ENCODE measurements at places on chromosomes 7 and 10.

GRCh38 chr7:50270531-50271018 lies 33.9 kb upstream of the IKZF1 start:
- DNase-seq: no peak

- no peak for DNase-seq
Measured at GRCh38 chr7:157073335-157073734, 62.9 kb upstream of the MNX1 start.

- DNase-seq: no peak
Measured at GRCh38 chr7:141074162-141074991, 513 bp downstream of the TMEM178B start.

GRCh38 chr7:128034825-128035224 lies 3.6 kb upstream of the LRRC4 start:
- no peak for DNase-seq

- no peak for DNase-seq
Measured at GRCh38 chr10:6843481-6843881, 263.4 kb upstream of the PRKCQ start.

DNA sequence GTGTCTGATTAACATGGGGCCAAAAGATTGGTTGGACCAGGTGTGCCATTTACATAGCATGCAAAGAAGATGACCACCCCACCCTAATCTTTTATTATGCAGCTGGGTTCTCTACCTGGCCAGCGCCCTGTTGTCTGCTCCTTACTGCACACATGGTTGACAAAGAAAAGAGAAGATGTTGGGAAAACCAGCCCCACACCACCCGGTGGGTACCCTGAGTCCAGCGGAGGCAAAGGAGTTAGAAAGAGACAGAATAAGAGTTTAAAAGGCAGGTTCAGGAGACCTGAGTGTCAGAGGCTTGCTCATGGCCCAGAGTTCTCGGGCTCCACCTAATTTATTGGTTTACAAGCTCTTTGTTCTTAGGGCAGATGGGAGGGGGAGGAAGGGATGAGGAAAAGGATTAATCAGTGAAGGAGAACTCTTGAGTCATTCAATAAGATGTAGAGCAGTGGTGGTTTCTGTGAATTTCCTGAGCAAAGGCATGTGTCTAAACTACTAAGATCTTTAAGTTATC lies 24.1 kb upstream of the ABCA13 start:
- peak; percentile 50 for DNase-seq

DNA sequence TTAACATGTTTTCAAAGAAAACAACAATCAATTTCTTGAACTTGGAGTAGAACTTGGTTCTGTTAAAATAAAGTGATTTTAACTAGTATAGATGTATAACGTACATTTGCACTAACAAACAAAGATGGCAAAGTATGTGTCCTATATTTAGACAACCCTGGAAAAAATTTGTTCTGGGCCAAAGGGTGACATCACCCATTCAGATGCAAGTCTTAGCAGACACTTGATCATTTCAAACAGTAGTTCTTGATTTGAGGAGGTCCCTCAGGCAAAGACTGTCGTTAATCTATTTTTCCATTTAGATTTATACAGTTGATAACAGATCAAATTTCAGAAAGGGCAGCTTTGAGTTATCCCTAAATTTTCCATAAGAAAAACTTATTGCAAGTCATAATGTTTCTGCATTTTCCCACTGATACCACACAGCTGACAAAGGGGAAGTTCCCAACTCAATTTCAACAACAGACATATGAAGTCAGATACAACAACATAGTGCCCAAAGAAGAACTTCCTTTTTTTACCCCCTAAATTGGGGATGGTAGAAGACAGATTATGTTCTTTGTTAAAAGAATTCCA lies 5.2 kb downstream of the NMT2 start:
- DNase-seq: no peak

GRCh38 chr7:36165802-36166201 lies 12.7 kb downstream of the EEPD1 start:
- no peak for DNase-seq

- DNase-seq: no peak
Measured at GRCh38 chr7:88089561-88089960, 130.3 kb downstream of the SRI start.

DNA sequence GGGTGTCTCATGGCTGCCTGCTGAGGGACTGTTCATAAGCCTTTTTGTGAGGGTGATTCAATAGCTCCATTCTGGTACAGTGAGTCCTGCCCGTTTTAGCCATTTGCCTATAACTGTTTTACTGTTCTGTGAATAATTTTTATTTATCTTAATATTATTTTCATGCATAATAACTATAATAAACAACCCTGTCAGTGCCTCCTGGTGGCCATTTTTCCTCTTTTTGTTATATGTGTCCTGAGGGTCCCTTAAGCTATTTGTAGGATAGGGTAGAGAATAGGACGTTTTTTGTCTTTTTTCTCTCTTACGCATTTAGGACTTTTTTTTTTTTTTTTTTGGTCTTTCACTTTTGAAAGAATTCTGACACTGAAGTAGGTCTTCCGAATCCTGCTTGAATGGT lies 2.9 kb downstream of the C1QL3 start:
- no peak for DNase-seq

DNA sequence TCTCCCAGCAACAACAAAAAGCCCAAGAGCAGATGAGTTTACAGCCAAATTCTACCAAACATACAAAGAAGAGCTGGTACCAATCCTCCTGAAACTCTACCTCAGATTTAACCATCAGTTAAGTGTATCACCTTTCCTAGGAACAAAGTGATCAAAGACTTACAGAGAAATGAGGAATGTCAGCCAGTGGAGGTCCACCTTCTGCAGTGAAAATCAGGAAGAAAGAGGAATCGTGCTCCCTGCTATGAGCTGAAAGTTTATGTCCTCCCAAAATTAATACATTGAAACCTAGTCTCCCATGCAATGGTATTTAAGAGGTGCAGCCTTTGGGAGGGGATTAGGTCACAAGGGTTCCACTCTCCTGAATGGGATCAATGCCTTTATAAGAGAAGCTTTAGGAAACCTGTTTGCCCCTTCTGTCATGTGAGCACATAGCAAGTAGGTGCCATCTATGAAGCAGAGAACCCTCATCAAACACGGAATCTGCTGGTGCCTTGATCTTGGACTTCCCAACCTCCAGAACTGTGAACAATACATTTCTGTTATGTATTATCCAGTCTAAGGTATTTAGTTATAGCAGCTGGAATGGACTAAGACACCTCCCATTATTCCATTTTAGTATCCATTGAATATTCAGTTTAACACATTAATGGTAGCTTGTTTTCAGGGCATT lies 139.0 kb upstream of the FZD8 start:
- DNase-seq: peak; percentile 18
